ENCODE measurements at places on chromosomes 1 and 21.
A peak's percentile ranks its signal among the peaks of the same experiment; 100 is the strongest.

DNA sequence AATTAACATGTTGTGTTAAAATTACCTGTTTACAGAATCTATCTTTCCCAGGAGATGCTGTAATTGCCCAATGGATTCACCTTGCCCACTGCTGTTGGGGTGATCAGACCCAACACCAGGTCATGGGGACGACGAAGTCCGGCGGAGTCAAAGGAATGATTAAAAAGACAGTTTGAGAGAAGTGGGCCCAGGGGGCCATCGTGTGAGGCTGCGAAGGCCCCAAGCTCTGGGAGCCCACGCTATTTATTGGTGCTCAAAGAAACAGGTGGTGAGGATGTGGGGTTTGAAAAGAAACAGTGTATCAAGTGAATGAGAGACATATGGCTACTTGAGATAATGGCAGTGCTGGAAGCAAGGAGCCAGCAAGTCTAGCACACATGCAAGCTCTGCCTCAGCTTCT, 16.3 kb upstream of the L1TD1 start:
- DNase-seq, result no peak

GRCh38 chr21:41775149-41775472, 8.3 kb upstream of the RIPK4 start:
- no peak for DNase-seq

DNA sequence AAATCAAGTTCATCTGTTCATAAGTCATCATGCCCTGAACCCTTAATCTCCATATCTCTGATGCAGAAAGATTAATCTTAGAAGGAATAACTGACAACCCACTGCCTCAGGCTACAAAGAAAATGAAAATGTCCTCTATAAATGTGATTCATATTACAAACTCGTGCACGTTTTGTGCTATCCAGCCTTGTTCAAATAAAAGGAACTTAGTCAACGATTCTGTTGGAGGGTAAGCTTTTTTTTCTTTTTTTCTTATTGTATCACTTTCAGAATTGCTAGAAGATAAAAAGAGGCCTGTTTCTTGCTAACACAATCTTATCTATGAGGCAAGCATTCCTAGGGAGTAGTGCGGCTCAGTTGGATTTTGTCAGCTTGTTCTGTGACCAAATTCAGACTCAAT, 228.4 kb downstream of the TM2D1 start:
- DNase-seq, result no peak

- no peak for DNase-seq
These were observed 31.9 kb downstream of the CDCP2 start for GRCh38 chr1:54120698-54121481.

DNA sequence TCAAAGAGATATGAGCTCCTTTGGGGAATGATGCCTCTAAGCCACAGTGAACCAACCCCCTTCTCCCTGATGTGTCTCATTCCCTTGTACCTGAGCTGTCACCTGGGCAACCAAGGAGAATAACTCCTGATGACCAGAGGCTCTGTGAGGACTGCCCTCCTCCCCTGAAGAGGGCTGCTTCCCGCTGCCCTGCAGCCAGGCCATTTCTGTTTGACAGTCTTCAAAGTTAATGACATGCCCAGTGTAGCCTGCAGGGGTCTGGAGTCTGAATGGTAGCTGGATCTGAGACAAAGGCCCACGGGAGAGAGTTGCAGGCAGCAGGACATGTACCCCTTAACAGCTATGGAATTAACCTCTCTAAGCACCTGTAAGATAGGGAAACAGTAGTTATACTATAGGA, 3.4 kb upstream of the SLFNL1 start:
- DNase-seq, result no peak

DNA sequence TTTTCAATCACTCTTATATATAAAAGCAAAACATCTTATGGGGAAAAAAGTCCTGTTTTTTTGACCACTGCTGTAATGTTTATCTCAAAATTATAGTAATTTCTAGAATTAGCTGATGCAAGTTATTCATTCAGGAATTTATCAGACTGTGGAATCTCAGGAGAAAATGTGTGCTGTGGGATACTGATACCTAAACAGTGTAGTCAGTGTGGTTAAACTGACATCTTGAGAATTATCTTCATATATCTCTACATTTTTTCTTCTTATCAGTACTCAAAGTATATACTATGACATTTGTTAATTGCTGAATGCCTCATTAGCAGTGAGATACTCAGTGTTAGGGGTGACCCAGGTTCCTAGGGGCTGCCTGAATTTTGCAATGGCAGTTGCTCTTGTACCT, 839.3 kb downstream of the KCNT2 start:
- DNase-seq, result no peak

GRCh38 chr1:5904551-5904950, 87.7 kb downstream of the NPHP4 start:
- no peak for DNase-seq

DNA sequence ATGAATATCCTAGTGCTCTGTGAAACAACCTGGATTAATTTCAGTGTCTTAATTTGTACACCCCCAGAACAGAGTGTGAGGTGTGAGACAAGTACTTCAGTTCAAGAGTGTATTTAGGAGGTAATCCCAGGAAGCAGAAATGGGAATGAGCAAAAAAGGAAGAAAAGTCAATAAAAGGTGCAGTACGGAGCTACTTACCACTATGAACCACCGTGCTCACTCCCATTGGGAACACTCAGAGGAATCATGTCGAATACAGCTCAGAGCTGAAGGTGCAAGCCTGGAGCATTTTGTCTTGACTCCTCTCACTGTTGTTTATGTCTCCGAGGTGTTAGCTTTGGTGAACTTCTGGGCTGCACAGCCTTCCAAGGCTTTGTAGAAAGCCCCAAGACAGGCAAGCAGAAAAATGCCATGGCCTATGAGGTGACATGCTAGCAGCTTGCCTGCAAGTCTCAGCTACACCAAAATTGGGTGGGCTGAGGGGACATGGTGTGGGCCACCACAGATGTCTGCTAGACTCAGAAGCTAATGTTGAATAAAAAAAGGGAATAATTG, 7.4 kb upstream of the SVBP start:
- DNase-seq, result no peak

DNA sequence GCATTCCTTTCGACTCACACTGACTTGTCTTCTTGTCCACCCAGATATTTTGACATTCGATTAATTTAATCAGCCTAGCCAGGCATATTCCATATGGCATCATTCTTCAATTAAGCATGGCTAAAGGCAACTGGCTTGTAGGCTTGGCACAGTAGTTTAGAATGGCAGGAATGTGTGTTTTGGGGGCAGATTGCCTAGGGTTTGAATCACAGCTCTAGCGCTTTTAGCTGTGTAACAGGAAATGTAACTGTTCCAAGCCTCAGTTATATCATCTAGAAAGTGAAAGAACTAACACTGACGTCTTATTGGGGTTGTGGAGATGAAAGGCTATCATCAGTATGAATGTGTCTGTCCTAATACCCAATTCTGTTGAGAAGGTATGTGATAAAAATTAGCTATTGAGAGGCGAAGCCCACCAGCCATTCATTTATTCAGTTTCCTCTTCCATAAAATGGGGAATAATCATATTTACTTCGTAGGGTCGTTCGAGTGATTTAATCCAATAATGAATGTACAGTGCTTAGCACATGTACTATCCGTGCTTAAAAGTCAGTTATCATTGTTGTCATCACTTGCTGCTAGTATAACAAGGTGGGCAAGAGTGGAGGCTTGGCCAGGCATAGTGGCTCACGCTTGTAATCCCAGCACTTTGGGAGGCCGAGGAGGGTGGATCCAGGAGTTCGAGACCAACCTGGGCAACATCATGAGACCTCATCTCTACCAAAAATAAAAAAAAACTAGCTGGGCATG, 41.6 kb upstream of the GRHL3 start:
- DNase-seq, result no peak

DNA sequence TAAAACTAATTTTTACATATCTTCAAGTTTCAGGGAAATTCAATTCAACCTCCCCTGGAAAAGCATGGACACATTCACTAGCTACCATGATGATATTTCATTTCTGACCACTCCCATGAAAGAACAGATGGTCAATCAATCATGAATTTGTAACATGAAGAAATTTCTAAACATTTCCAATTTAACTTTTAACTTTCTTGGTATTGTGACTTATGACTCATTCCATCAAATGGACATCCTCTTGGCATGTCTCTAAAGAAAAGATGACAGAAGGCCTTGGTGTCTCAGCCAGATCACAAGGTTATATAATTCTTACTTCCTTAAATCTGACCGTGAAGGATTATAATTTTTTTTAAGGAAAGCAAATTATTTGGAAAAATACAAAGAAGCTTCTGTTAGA, 10.5 kb upstream of the MCOLN3 start:
- no peak for DNase-seq

DNA sequence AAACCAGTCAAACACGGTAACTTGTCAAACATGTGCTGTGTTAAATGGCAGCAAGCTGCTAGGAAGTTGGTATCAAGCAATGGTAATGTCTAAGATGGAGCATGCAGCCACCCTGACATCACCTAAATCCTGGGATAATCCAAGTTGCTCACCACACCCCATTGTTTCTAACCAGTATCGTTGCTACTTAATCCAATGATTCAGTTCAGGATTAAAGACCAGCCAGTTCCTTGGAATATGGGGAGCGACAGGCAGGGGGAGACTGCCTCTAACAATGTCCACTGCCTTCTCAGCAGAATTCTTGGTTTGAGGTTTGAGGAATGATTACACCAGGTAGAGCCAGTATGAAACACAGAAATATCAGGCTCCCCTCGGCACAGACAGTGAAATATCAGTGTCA, 122.1 kb upstream of the IFFO2 start:
- no peak for DNase-seq

GRCh38 chr1:192763756-192764155, 45.1 kb upstream of the RGS2 start:
- no peak for DNase-seq

DNA sequence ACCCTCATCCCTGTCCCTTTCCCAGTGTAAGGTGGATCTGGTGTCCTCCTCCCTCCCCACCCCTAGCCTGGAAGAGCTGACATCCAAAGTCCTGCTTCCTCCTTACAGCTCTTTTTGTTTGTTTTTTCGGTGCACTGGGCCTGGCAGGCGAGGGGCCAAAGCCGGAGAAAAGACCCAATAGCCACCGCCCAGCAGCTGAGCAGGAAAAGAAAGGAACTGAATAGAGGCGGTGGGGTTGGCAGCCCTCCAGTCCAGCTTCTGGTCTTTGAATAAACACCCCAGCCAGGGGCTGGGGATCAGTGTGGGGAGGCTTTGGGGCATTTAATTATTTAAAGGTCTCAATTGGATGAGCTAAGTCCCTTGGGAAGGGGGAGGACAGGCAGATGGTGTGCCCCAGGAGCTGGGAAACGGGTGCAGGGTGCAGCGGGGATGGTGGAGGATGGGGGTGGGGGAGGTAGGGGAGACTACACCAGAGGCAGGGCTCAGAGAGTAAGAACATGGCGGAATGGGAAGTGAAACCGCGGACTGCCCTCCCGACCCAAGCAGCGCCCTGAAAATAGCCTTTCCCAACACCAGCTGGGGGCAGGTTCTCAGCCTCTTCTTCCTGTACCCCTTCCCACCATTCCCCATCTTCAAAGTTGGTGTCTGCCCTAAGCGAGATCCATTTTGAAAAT, 20.2 kb downstream of the BTG2 start:
- peak; percentile 90 for DNase-seq

GRCh38 chr21:46038341-46038829, 56.8 kb downstream of the COL6A1 start:
- DNase-seq, result no peak

- DNase-seq, result no peak
These were observed 56.7 kb downstream of the SPSB1 start for GRCh38 chr1:9349331-9349851.

DNA sequence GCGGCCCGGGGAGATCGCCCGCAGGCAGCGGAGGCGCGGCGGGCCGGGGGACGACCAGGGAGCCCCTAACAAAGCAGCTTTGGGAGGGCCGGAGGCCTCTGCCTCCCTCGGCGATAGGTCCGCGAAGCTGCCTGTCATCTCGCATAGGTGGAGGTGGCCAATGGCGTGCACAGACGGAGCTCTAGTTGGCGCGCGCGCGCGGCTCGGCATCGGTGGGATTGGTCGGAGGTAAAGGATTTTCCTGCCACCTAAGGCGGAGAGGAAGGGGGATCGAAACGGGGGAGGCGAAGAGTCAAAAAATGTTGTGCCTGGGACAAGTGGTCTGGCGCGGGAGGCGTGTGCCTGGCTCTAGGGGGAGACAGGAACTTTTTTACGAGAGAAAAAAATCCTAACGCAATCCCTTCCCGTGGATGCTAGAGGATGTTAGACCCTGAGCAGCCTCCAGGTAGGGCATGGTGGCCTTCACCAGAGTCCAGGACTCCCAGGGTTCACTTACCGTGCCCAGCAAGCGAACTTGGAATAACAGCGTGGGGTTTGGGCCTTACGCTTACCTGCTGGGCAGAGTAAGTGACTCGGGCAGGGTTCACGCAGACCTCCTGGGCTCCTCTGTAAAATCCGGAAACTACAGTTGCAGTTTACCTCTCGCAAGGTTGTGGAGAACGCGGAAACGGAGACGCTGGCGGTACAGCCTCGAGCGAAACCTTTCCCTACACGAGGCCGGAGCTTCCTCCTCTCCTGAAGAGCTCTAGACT, 99.9 kb upstream of the SOD1 start:
- peak; percentile 83 for DNase-seq

All from SHP77 (cell line).